PC-3 (cell line): ENCODE measurements at places on chromosomes 5 and 9. TPM values are rescaled to one million over a fixed set of nuclear protein-coding genes. Genes with fewer than 3 reads are reported as not detected.
A peak's percentile ranks its signal among the peaks of the same experiment; 100 is the strongest.

DNA sequence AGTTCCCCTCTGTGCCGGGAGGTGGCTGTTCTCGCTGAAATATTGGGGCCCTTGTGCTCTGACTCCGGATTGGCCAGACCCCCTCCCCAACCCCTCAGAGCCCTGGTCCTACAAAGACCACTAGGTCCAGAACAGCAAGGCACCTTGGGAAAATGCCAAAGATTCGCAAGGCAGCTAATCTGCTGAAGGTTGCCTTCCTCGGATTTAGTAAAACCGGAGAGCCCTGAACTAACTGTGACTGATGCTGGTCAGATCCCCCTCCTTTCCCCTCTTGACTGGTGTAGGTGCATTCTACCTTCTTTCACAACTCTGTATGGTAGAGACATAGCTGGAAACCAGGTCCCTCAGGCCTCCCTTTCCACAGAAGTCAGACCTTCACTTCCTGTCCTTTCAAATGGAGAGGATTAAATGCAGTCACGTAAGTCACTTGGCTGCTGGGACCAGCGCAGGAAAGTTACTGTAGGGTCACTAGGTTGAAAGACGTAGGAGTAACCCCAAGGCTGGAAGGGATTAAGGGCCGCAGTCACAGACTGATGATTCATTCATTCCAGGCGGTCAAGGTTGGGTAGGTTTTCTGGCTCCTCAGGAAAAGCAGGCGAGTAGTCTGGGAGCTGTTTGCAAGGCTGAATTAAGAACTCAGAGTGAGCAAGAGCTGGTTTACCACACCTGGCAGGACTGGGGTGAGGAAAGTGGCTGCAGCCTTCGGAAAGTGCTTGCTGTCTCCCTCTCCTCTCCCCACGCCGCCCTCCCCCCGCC, 5.3 kb downstream of the BARX1 start:
- DNase-seq, result peak; percentile 34

- DNase-seq, result no peak
Observed at GRCh38 chr5:7888901-7889300, 20.0 kb downstream of the MTRR start.

DNA sequence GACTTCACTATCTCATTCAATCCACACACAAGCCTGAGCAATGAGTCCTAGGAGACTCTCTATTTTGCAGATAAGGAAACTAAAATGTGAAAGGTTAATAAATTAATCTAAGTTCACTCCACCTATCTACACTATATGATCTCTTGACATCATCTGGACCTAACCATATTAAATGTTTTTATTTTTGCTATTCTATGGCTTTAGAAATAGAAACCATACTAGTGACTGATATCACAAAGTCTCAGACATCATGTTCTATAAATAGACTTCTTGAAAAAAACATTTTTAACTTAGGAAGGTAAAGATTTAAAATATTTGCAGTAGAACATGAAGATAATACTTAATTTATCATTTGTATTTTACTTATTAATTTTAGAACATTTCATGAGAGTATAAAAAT, 9.4 kb upstream of the ADGRV1 start:
- no peak for DNase-seq

DNA sequence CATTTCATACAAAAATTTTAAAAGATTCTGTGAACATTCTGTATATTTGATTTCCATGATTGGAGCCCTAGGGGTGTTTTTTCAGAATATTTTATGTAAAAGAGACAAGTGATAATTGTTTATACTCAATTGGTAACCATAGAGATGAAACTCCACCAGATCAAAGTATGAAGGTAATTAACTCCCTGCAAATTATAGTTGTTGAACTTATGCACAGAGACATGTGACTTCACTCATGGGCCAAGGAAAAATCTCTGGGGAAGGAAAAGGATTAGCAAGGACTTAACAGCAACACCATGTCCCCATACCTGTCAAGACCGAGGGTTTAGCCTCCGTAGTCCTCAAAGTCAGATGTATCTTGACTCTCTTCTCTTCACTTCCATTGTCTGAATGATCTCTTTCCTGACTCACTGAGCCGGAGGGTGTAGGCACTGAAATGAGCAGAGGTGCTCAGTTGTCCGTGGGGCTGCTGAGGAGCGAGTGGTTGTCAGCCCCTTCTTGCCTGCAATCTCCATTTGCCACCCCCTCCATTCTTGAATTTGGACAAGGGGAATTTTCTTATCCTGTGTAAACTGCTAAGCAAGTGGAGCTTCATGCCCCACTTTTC, 17.5 kb upstream of the CXCL14 start:
- no peak for DNase-seq

- DNase-seq, result peak; percentile 27
Observed at GRCh38 chr9:130445268-130445983, 665 bp downstream of the ASS1 start.

Gene DBH
- not detected in 2 replicates for total RNA-seq

GRCh38 chr9:76103531-76104315, 213.2 kb downstream of the PCSK5 start:
- DNase-seq, result no peak

- DNase-seq, result no peak
Observed at GRCh38 chr5:160047423-160047822, 38.5 kb downstream of the TTC1 start.

- no peak for DNase-seq
Observed at GRCh38 chr9:72919246-72919945, 33.5 kb downstream of the ALDH1A1 start.

- DNase-seq, result no peak
Observed at GRCh38 chr5:53071298-53071697, 38.3 kb downstream of the MOCS2 start.

- DNase-seq, result no peak
Observed at GRCh38 chr5:11531811-11532555, 372.3 kb downstream of the CTNND2 start.

Gene C9orf153
- 1.9 TPM in 1 of 2 replicates, not detected in the other for total RNA-seq

DNA sequence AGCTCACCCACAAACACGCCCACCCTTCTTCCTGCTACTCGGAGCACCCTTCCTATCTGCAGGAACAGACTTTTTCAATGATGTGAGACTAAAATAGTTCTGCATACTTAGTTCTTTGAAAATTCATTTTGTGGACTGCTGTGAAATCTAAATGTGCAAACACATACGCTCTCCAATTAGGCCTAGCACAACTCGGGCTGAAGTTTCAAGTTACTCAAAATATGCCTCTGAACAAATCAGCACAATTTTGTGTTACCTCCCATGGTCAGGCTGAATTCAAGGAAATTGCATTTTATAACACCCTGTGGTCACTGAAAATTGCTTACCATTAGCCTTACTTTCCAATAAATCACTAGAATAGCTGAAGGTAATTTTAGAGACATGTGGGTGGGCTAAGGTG, 323.8 kb upstream of the ADCY2 start:
- no peak for DNase-seq

Gene CD14
- total RNA-seq, result not detected in 2 replicates

Gene CD274
- total RNA-seq, result 3.8 and 5.1 TPM in 2 replicates
